ENCODE measurements at places on chromosomes 3 and 15.

GRCh38 chr15:62066663-62067447 lies at the start of gene C2CD4A:
Gene C2CD4A, plus strand, starts transcription at chr15:62066977. Its CDS starts 637 bp downstream, at chr15:62067614.
- DNase-seq, result peak; percentile 70

GRCh38 chr3:49469037-49469935 lies 781 bp upstream of the DAG1 start:
- peak; percentile 18 for DNase-seq

DNA sequence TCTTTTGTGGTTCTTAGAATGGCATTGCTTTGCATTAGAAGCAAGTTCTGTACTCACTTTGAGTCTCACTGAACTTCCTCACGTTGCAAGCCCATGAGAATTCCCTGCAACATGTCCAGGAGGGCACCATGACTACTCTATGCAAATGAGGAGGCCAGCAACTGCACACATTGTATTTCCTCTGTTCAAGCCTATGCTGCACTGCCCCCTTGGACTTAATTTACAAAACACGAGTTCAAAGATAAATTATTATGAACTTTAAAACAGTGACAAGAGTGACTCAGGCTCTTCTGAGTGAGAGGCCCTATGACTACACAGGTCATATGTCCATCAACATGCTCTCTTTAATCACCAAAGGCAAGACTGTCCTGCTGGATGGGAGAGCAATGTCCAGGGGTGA lies 484.2 kb upstream of the ATP11B start:
- no peak for DNase-seq

GRCh38 chr3:45858809-45859543 lies 17.1 kb upstream of the LZTFL1 start:
- no peak for DNase-seq

DNA sequence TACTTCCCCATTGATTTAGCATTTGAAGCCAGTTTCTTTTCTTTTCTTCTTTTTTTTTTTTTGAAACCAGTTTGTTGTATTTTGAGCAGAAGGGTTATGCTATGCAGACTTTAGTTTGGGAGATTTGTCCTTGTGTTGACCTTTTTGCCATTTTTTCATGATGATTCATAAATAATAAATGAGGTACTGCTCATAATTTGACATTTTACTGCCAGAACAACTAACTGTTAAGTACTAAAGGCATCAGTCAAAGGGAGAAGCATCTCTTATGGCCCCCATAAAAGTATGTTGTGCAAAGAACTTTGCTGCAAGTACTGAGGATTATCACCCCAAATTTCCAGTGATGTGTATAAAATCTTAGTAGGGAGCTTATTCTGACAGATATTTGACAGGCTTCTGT lies 1.7 kb upstream of the GPR87 start:
- DNase-seq, result no peak

GRCh38 chr3:154223519-154223918 lies 100.8 kb downstream of the DHX36 start:
- DNase-seq, result no peak

- DNase-seq, result no peak
These were observed 187.3 kb downstream of the KCNAB1 start for GRCh38 chr3:156307704-156308103.

- no peak for DNase-seq
These were observed 1.4 kb downstream of the MAN2C1 start for GRCh38 chr15:75367006-75367405.

DNA sequence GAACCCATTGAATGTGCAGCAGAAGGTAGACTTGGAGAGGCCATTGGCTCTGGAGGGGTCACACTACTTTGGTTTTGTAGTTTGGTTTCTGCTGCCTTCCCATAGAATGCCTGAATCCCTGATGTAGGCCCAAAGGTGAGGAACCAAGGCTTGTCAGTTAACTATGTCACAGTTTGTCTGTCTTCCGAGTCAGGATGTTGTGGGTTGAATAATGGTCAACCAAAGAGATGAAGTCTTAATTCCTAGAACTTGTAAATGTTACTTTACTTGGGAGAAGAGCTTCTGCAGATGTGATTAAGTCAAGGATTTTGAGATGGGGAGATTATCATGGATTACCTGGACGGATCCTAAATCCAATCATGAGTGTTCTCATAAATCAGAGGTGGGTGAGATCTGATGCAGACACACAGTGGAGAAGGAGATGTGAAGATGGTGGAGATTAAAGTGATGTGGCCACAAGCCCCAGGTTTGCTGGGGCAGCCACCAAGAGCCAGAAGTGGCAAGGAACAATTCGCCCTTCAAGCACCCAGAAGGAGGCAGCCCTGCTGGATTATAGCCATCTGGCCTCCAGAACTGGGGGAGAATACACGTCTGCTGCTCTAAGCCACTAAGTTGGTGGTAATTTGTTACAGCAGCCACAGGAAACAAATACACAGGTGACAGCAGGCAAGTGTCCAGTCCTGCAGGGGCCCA lies 2.3 kb upstream of the CCR8 start:
- DNase-seq, result no peak

DNA sequence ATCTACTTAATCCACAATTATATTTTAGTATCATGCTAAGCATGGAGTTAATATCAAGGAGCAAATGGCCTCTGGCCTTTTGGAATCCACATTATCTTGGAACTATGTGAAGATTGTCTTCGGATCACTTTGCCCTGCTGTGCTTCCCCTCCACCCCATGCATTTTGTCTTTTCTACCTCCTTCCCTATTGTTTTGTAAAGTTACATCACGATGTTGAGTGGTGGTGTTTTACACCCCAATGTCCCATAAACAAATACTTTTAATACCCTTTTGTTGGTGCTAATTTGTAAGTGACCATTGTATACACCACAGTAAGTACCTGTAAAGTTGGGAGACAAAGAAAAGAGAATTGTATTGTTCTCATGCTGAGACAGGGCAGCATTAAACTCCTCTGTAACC lies 258.4 kb upstream of the ZNF717 start:
- no peak for DNase-seq

GRCh38 chr3:182921665-182922355 lies 58.5 kb downstream of the DCUN1D1 start:
- DNase-seq, result no peak

DNA sequence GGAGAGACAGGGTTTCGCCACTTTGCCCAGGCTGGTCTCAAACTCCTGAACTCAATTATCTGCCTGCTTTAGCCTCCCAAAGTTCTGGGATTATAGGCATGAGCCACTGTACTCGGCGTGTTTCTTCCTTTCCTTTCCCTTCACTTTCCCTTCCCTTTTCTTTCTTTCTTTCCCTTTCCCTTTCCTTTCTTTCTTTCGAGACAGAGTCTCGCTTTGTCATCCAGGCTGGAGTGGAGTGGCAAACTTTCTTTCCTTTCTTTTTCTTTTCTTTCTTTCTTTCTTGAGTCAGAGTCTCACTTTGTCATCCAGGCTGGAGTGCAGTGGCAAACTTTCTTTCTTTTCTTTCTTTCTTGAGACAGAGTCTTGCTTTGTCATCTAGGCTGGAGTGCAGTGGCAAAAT lies 17.4 kb upstream of the LDHAL6B start:
- DNase-seq, result no peak

DNA sequence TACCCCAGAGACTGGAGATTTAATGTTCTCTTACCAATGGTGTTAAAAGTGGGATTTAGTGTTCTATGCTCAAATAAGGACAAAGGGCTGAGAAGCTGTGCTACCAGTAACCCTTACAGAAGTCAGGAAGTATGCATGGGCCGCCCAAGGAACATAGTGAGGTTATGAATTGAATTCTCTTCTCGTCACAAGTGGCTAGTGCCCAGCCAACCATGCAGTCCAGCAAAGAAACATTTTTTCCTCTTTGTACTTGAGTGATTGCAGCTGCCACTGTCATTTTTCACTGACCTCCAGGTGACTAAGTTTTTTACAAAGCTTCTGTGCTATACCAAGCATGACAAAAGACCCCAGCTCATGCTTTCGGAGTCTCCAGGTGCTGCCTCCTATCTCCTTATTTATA lies 110.6 kb upstream of the DCBLD2 start:
- no peak for DNase-seq

GRCh38 chr3:176766862-176767261 lies 430.4 kb downstream of the TBL1XR1 start:
- DNase-seq, result no peak

GRCh38 chr3:72663429-72663828 lies 184.8 kb downstream of the SHQ1 start:
- no peak for DNase-seq

DNA sequence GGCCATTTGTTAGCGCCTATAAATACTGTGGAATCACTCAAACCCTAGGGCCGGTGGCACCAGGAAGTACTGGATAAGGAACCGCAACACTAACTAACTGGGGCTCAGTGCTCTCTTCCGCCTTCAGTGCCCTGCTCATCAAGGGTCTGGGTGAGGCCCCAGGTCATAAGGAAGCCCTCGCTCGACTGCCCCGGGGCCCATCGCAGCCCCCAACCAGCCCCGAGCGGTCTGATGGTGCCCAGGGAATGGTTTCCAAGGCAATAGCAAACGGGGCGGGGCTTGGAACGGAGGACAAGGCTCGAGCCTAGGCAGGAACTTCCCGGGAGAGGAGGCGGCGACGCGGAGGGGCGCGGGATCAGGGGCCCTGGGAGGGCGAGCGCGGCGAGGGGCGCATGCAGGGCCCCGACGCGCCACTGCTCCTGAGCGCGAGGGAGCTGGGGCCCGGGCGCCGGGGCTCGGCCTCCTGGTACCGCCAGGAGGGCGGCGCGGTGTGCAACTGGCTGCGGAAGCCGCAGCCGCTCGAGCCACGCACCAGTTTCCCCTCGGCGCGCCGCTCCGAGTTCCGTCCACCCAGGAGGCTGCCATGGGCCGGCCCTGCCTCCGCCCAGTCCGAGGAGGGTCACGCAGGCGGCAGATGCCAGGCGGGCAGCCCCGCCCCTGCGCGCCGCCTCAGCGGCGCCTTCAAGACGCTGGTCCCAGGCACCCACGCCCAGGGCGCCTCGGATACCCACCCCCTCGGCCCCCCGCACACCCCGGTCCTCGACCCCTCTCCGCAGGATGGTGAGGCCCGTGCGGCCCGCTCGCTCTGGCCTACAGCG lies at the start of gene TTLL3:
Gene TTLL3 (plus strand): TSS at position 648 of the 818 bp plus-strand sequence. CDS start 400 bp downstream, outside the sequence.
- peak; percentile 54 for DNase-seq

GRCh38 chr3:73665286-73665685 lies 40.5 kb upstream of the PDZRN3 start:
- DNase-seq, result no peak

DNA sequence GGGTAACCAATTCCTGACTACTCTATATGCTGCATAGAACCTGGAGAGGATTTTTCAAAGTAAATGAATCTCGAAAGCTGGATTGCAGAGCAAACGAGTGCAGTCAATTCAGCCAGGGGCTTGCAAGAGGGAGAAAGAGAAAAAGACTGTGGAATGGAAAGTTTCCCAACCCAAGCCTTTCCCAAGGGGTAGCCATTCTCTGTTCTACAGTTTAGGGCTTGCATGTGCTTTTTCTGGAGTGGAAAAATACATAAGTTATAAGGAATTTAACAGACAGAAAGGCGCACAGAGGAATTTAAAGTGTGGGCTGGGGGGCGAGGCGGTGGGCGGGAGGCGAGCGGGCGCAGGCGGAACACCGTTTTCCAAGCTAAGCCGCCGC lies 511 bp upstream of the RARB start:
- no peak for DNase-seq

GRCh38 chr15:46315434-46315833 lies 680.6 kb downstream of the SQOR start:
- DNase-seq, result no peak

GRCh38 chr3:52428151-52429005 lies 16.5 kb downstream of the SEMA3G start:
- peak; percentile 36 for DNase-seq

DNA sequence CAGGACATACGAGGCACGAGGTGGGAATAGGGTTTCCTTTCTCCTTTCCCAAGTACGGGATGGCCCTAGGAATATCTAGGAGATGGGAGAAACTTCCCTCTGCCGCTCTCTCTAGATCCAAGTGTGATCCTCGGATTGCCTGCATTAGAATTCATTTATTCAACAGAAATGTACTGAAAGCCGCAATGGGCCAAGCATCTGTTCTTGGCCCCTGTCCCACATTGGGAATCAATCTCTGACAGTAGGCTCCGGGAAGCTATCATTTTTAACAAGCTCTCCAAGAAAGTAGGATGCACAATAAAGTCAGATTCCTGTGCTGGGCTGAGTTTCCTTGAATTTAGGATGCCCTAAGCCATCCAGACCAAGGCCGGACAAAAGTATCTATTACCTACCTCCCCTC lies 37.2 kb upstream of the CA12 start:
- no peak for DNase-seq

GRCh38 chr3:38649500-38650247 lies at the start of gene SCN5A:
Gene SCN5A, minus strand, starts transcription at chr3:38649687. Its CDS starts 16,380 bp downstream, at chr3:38633307.
- peak; percentile 61 for DNase-seq
